ENCODE measurements at places on chromosomes 11 and 22. TPM values are rescaled to one million over a fixed set of nuclear protein-coding genes. Genes with fewer than 3 reads are reported as not detected.
A peak's percentile ranks its signal among the peaks of the same experiment; 100 is the strongest.

DNA sequence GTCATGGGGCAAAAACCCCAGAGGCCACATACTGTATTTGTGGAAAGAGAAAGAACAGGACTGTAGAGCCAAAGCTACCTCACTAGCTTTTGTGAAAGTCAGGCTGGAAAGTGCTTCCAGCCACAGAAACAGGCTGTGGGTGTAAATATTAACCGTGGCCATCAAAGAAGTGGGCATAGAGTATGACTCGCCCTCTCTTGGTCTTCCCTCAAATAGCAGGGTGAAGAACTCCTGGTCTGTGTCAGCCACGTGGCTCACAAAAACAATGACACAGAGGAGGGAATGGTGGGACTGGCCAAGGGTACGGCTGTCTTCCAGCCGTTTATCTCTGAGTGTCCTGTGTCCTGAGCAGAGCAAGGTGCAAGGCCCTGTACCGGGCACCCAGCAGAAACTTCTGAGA is 37.6 kb upstream of the UBASH3B start:
- no peak overlapping the region for H3K4me3 ChIP-seq
- no peaks in the 10 kb centered on the region for H3K4me1 ChIP-seq
- DNase-seq: no peak
- no peaks in the 10 kb centered on the region for H3K27me3 ChIP-seq

GRCh38 chr22:36107436-36107835 is 53.1 kb downstream of the APOL3 start:
- no peak overlapping the region for H3K27ac ChIP-seq
- H3K36me3 ChIP-seq: no peaks in the 10 kb centered on the region
- H3K4me1 ChIP-seq: peaks cover 5% of the 10 kb centered on the region
- H3K27me3 ChIP-seq: no peaks in the 10 kb centered on the region
- H3K4me3 ChIP-seq: no peak overlapping the region

- no peaks in the 10 kb centered on the region for H3K4me1 ChIP-seq
- no peak for DNase-seq
- H3K4me3 ChIP-seq: no peak overlapping the region
Measured at GRCh38 chr11:66195867-66196266, 72.6 kb upstream of the RAB1B start.

DNA sequence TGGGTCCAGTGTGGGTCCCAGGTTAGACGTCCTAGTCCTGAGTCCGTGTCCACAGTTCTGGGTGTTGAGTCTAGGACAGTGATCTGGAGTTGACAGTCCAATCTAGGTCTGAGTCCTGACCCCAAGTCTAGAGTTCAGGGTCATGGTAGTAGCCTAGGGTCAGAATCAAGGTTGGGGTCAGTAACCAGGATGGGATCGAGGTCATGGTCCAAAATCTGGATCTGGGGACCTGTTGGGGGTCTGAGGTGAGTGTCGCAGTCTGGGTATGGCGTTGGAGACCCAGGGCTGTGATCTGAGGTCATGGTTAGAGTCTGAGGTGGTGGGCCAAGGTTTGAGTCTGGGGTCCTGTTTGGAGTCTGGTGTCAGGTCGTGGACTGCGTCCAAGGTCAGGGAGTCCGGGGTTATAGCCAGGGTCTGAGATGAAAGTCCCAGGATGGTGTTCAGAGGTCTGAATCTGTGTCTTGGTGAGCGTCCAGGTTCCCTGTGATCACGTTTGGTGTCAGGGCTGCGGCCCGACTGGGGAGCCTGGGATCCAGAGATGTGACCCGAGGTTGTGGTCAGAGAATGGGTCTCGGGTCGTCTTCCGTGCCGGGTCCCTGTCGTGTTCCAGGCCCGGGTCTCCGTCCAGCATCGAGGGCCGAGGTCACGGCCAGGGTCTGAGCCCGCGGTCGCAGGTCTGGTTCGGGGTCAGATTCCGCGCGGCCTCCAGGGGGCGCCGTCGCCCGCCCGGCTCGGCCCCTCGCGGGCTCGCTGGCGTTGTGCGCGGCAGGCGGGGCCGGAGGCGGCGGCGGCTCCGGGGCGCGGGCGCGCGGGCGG is 432 bp upstream of the GRK2 start:
- no peaks in the 10 kb centered on the region for H3K36me3 ChIP-seq
- peak overlapping the region; percentile 14 for H3K4me3 ChIP-seq
- peak; percentile 67 for DNase-seq
- no peaks in the 10 kb centered on the region for H3K27me3 ChIP-seq
- H3K4me1 ChIP-seq: peaks cover 17% of the 10 kb centered on the region
- H3K27ac ChIP-seq: peak overlapping the region; percentile 88

DNA sequence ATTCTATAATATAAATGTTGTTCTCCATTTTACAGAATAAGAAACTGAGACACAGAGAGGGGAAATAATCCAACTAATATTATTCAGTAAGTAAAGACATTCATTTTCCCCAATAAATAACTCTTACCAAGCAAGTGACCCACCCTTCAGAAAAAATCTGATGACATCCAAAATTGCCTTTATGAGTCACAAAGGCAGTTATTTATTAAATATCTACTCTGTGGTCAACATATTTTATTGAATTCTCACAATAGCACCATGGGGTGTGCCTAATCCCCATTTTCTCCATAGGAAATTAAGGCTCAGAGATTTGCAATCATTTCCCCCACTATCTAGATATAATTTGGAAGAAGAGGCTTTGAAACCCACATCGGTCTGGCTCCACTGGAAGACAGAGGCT is 161.5 kb upstream of the ISX start:
- H3K27ac ChIP-seq: no peak overlapping the region
- H3K27me3 ChIP-seq: no peaks in the 10 kb centered on the region
- DNase-seq: no peak
- no peak overlapping the region for H3K4me3 ChIP-seq

DNA sequence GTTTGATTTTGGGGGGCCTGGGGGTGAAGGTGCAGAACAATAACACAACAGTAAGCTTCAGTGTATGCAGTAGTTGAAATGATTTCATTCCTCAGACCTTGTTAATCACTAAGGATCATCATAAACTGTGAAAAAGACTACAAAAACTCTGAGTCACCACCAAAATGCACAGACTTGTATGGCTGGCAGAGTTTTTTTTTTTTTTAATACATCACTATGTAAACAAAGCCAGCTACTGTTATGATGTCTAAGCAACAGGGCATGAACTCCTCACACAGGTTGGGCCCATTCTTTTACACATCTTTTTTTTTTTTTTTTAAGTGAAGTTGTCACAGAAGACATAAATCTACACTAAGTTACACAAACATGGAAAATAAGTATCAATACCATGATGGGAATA is 311.9 kb downstream of the GUCY1A2 start:
- H3K4me3 ChIP-seq: no peak overlapping the region
- H3K36me3 ChIP-seq: no peaks in the 10 kb centered on the region
- no peaks in the 10 kb centered on the region for H3K27me3 ChIP-seq
- peak overlapping the region; percentile 28 for H3K27ac ChIP-seq

DNA sequence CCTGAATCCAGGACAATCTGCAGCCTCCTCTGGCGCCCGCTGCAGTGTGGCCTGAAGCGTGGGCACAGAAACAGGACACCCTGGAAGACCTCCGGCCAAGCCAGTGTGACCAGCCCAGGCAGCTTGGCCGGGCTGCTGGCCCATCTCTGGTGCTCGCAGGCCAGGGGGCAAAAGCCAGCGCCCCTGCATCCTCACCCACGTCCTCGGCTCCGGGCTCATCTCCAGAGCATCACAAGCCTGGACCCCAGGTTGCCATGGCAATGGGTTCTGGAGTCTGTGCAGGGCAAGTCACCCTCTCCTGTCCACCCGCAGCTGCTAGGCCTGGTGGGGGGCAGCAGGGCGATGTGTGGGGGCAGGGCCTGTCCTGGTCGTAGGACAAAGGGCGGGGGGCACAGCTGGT is 9.3 kb upstream of the PDGFB start:
- peak overlapping the region; percentile 82 for H3K27ac ChIP-seq
- H3K4me3 ChIP-seq: no peak overlapping the region
- H3K4me1 ChIP-seq: no peaks in the 10 kb centered on the region
- H3K27me3 ChIP-seq: no peaks in the 10 kb centered on the region
- H3K36me3 ChIP-seq: no peaks in the 10 kb centered on the region
- no peak for DNase-seq

DNA sequence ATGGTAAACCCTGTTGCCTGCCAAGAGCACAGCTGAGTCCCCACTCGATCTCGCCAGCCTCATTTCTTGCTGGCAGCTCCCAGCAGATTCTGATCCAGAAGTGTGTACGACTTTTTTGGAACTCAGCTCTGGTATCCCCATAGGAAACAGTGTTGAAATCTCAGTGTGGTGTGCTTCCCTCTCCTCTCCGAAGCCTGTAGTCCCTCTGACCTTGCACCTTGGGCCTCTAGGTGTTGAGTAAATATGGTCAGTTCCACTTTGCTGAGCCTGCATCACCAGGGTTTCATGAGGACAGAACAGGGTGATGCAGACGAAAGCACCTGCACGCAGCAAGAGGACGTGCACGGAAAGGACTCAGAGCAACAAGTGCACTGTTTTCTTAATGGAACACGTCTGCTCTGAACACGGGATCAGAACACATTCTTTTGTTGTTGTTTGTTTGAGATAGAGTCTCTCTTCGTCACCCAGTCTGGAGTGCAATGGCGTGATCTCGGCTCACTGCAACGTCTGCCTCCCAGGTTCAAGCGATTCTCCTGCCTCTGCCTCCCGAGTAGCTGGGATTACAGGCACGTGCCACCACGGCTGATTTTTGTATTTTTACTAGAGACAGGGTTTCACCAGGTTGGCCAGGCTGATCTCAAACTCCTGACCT is 3.8 kb upstream of the CPT1A start:
- H3K36me3 ChIP-seq: no peaks in the 10 kb centered on the region
- no peak for DNase-seq
- no peaks in the 10 kb centered on the region for H3K27me3 ChIP-seq
- H3K4me3 ChIP-seq: no peak overlapping the region
- H3K4me1 ChIP-seq: peaks cover 6% of the 10 kb centered on the region
- no peak overlapping the region for H3K27ac ChIP-seq

DNA sequence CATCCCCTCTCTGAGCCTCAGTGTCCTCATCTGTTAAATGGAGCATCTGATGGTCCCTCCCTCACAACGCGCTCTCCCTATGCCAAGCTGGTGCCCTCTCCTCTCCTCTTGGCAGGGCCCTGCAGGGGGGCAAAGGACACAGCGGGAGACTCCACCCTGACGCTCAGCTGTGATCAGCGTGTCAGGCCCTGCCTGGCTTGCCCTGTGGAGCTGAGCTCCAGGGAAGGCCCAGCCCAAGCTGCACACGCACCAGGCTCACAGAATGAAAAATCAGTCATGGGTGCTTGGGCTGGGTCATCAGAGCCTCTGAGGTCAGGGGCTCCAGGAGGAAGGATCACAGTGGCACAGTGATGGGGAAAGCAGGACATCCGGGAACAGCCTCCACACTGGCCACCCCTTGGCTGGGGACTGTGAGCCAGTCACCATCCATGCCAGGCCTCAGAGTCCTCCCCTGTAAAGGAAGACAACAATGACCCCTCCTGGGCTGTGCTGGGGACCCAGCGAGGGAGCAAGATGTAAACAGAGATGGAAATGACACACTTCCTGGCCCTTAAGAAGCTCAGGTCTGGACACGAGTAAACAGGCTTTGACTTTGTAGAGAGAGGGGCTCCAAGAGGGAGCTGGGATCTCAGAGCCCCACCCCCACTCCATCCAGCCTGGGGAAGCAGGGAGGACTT is 36.6 kb downstream of the RPL3 start:
- H3K36me3 ChIP-seq: no peaks in the 10 kb centered on the region
- DNase-seq: no peak
- H3K4me1 ChIP-seq: no peaks in the 10 kb centered on the region
- H3K27ac ChIP-seq: peak overlapping the region; percentile 80
- no peaks in the 10 kb centered on the region for H3K27me3 ChIP-seq

DNA sequence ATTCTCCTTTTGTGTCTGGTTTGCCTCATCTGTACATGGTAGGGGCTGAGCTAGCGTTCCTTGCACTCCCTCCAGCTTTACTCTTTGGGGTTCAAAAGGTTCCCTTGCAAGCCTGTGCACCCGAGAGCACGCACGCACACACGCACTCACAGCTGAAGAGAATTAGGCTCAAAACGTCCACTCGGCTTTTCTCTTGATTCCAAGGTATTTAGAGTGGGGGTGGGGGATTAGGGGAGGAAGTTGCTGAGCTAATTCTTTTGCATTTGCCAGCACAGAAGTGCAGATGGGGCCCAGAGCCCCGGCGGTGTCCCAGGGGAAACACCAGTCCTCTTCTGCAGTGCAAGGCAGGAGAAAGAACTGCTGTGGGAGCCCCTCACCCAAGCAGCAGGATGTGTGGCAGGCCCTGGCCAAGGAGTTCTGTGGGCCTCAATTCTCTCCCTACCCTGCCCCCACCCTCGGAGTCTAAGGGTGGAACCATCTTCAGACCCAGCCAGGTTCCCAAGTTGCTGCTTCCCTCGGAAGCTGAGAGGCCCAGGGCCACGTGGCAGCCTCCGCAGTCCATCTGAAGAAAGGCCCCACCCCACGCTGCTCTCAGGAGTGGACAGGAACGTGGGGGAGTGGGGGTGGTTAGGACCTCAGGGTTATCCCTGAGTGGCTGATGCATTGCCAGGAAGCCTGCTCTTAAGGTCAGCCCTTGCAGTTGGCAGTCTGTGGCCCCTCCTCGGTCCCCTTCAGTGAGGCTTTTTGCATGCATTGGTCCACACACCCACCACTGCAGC is 3.8 kb upstream of the KCNQ1OT1 start:
- H3K27ac ChIP-seq: peak overlapping the region; percentile 7
- no peaks in the 10 kb centered on the region for H3K27me3 ChIP-seq
- no peak overlapping the region for H3K4me3 ChIP-seq
- peaks cover 8% of the 10 kb centered on the region for H3K4me1 ChIP-seq

DNA sequence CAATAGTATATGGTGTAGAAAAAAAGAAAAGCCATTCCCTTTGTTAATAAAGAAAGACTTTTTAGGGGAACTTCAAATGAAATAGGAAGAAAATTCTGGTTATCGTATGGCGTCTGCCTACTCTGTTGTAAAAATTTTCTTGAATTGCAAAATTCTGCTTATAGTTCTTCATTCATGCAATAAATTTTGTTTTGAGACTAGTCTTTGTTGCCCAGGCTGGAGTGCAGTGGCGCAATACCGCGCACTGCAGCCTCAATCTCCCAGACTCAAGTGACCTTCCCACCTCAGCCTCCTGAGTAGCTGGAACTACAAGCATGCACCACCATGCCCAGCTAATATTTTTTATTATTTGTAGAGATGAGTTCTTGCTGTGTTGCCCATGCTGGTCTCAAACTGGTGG is 5.8 kb downstream of the DDIAS start:
- H3K4me3 ChIP-seq: no peak overlapping the region
- H3K27ac ChIP-seq: no peak overlapping the region
- DNase-seq: no peak
- no peaks in the 10 kb centered on the region for H3K27me3 ChIP-seq
- H3K36me3 ChIP-seq: no peaks in the 10 kb centered on the region

DBX1 gene
- total RNA-seq: not detected

KCNJ11 gene
- total RNA-seq: not detected

FOLR1 gene
- not detected for total RNA-seq

SHANK3 gene
- 18.4 TPM for total RNA-seq

PATE2 gene
- total RNA-seq: not detected

All from uterus (tissue), 4 donors.